ENCODE measurements at places on chromosomes 12 and 14.

GRCh38 chr12:104056419-104056972, 6.5 kb upstream of the GLT8D2 start:
- DNase-seq = no peak

GRCh38 chr12:121167951-121168350, 35.3 kb downstream of the P2RX7 start:
- DNase-seq = no peak

GRCh38 chr14:96903444-96904023, 106.4 kb downstream of the VRK1 start:
- DNase-seq = no peak

DNA sequence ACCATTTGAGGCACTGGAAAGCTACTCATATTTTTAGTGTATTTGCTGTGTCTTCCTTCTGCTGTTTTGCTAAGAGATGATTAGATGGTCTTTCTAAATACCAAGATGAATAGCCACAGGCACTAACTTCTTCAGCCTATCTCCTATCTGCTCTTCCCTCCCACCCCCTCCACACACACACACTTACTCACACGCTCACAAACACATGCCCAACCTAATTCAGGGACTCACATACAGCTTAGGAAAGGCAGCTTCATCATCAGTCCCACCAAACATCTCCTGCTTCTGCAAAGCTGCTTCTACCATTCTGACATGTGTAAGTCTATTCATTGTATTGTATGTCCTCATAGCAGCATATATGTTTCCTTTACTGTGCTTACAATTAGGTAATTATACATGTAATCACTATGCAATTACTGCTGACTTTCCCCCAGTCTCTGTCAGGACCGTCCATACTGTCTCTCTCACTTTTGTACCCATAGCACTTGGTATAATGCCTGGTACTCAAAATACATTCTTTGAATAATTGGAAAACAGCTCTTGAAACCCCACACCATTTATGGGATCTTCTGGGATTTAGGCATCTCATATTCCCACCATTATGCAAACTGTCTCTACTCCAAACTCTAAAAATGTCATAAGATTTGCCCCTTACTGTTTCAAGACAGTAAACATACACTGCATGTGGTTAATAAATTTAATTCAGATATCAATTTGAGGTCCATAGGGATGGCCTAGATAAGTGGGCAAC, 83.3 kb upstream of the HIF1A start:
- peak; percentile 59 for DNase-seq

GRCh38 chr12:55688716-55689655, 18.7 kb downstream of the ITGA7 start:
- DNase-seq = no peak

DNA sequence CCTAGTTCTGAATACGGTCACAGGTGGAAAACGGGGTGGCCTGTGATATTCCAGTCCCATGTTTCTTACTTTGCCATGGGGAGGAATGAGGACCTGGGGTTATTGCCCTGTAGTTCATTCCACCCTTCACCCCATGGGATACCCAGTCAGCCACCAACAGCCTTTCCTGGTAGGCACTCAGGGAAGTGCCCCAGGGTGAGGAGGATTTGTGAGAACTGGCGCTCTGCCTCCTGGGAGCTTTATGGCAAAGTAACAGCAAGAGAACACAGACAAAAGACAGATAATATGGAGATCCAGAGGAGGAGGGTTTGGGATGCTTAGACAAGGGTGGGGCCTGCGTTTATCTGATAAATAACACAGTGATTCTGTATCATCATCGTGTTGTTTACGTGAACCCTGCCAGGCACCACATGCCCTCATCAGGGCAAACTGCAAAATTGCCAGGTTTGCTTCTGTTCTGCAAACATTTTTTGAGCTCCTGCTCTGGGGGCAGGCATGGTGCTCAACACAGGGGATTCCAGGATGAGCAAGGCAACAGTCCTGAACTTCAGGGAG, 223.5 kb downstream of the SLC41A2 start:
- no peak for DNase-seq

DNA sequence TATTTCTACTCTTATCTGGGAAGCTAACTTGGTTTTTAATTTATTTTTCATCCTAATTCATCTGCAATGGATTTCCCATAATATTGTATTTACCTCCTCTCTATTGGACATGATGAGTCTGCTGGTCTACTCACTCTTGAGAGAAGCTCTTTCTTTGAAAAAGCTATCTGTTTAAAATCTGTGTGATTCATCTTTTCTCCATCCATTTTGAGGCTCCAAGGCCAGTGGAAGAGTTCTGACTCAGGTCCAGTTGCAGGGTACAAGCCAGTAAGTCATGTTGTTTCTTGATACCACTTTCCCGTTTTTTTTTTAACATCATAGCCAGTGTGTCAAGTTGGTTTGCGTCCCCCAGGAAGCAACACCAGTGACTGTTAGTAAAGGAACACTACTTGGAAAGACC, 160.3 kb upstream of the BMP4 start:
- DNase-seq = peak; percentile 65

DNA sequence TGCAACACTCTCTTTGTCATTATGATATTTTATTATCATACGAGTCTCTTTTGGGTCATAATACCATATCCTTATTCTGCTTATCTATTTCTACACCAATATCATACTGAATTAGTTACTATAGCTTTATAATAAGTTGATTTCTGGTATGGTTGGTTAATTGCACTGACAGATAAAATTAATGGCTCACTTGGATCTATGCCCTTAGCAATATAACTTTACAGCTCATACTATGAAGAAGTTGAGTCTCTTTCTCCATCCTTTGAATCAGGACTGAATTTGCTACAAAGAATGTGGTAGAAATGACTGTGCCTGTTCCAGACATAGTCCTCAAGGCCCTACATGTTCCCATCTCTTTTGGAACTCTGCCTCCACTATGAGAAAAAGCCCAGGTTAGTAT, 139.7 kb upstream of the DYRK2 start:
- DNase-seq = no peak

GRCh38 chr14:86124328-86124727, 594.4 kb downstream of the FLRT2 start:
- no peak for DNase-seq

DNA sequence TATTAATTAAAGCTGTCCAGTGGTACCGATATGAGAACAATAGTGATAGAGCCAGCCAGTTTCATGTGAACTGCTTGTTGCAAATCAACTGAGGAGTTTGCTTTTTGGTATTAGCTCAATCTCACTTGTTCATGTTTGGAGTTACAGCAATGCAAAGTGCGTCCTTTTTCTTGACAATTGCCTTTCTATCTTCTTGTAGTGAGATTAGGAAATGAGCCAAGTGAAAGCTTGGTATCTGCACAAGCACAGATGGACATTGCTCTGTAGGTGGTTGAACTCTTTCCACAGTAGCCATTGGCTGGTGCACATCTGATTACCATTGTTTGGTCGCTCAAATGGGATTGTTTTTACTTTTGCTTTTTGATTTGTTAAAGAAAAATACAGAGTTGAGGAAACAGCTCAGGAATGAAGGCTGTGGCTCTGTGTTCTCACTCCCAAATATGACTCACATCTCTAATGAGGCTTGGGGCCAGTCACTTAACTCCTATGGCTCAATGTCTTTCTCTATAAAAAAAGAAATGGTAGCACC, 241.4 kb downstream of the BMP4 start:
- peak; percentile 71 for DNase-seq

- DNase-seq = peak; percentile 29
Measured at GRCh38 chr12:94175763-94176668, 27.6 kb downstream of the PLXNC1 start.

- no peak for DNase-seq
Measured at GRCh38 chr14:96502621-96503305, 581 bp downstream of the PAPOLA start.

- peak; percentile 4 for DNase-seq
Measured at GRCh38 chr14:80669426-80669825, 272.1 kb downstream of the CEP128 start.

GRCh38 chr14:35155962-35156361, 33.6 kb downstream of the PRORP start:
- DNase-seq = peak; percentile 19

DNA sequence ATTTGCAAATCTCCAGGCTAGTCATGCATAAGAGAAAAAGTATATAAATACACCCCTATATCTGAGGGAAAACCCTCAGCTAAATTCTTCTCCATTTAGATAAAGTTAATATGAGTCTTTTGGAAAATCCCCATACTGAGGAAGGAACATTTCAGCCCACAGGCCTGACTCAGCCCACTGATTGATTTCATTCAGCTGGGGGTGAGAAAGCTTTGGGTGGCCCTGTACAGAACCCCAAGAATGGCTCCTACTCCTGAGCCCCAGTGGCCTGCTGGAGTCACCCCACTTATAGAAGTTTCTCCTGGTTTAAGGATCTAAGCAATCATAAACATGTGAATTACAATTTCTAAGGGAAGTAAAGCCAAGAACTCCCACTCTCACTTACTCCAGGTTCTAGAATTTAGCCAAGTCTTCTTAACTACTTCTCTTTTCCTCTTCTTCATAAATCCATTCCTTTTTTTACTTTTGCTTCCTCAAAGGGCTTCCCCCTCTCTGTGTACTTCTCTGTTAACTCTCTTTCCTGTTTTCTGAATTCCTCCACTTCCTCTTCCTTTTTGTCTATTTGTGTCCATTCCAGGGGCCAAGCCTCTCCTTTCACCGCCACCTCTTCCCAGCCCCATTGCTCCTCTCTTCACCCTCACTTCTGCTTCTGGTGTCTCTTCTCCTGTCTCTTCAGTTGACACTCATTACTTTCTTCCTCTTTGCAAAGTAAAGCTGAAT, 21.0 kb downstream of the RTN1 start:
- DNase-seq = no peak

DNA sequence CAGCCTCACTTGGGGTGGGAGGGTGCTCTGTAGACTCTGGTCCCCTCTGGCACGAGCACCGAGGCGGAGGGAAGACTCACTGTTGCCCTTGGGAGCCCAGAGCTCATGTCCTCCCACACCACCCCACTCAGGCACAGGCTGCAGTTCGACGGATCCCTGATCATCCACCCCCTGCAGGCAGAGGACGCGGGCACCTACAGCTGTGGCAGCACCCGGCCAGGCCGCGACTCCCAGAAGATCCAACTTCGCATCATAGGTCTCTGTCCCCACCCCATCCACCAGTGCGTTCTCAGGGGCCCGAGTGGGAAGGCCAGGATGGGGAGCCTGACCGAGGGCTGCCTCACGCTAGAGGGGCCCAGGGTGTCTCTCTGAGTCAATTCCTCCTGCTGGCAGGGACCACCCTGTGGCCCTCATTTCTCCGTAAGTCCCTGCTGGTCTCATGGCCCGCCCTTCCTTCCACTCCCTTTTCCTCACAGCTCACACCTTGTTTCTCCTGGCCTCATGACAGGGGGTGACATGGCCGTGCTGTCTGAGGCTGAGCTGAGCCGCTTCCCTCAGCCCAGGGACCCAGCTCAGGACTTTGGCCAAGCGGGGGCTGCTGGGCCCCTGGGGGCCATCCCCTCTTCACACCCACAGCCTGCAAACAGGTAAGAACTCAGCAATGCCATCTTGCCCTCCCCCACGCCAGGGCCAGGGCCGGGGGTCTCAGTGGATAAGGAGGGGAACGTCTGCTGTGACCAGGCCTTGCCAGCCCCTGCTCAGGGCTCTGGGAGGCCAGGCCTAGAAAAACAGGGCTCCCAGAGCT, 27.0 kb downstream of the PAPLN start:
- DNase-seq = no peak

DNA sequence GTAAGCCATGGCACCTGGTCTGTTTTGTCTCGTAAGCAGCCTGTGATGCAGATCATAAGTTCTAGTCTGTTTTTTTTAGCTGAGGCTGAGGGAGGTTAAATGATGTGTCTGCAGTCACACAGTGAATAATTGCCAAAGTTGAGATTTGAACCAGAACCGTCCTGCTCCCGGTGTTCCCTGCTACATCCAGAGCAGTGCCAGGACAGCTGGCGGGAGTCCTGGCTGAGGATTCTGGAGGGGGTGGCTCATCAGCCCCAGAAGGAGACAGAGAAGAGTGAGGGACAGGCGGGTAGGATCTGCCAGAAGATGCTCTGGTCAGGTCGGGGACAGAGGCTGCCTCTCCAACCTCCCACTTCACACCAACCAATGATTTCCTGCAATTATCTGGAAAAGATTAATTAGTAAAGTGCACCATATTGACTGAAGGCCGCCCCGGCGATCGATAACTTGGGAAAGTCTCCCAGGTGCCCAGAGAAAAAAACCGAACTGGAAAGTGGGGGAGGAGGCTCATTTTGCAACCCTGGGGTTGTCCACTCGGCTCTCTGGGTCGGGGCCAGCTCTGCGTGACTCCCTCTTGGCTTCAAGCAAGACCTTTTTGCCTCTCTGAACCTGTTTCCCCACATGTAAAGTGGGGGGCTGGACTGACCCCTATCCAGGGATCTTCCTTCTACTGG, 42.1 kb downstream of the MVK start:
- DNase-seq = no peak

DNA sequence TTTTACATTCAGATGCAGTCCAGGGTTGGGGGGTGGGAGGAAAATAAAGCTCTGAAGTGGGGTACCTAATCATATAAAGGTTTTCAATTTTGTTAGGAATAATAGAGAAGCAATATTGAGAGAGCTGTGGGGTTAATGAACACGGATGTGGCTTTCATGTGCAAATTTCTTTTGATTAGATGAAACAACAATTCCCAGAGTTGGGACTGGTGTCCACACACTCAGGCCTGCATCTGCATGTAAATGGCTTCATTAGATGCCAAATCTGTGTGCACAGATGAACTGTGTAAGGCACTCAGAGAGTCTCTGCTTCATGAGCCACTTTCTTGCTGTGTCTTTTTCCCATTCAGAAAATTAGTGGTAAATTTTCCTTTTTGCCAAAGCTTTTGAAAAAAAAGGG, 377.1 kb upstream of the NOVA1 start:
- no peak for DNase-seq

DNA sequence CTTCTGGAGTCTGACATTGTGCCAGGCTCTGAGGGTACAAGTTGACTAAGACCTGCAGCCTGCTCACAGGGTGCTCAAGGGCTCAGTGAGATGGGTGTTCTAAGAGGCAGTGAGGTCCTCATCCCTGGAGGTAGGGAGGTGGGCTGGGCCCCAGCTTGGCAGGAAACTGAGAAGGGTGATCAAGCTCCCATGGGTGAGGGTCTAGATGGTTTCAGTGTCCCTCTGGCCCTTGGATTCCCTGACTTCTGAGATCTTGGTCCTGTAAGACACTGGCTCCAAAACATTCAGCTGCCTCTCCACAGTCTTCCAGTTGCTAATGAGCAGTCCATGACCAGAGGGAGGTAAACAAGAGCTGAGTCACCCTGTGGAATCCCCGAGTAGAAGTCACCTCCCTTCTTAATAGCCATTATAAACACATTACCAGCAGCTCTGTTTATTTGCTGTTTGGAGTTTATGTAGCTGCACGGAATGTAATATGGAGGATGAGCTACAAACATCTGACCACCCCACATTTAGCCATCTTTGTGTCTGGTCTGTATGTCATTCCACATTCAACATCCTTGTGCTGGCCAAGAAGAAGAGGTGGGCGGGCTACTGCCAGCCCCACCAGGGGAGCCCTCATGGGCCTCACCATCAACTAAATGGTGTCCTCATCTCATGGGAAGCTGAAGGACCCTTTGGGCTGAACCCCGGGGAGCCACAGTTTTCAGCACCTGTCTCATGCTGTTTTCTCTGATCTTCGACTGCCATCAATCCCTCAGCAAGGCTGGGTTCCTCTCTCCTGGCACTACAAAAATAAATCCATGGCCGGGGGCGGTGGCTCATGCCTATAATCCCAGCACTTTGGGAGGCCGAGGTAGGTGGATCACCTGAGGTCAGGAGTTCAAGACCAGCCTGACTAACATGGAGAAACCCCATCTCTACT, 37.2 kb upstream of the BDKRB2 start:
- DNase-seq = peak; percentile 89

GRCh38 chr12:59742841-59743240, 147.0 kb downstream of the SLC16A7 start:
- DNase-seq = peak; percentile 77

All from foreskin fibroblast (primary cell).